Right lobe of liver (tissue), 6 donors: ENCODE measurements at places on chromosomes 16 and 17.

GRCh38 chr16:3098459-3099394, at the start of gene ZSCAN10:
Gene ZSCAN10 (minus strand): TSS chr16:3099294. CDS start chr16:3092937, 6,357 bp downstream.
- no peak for DNase-seq

GRCh38 chr17:40303009-40303657, 5.8 kb upstream of the RARA start:
- DNase-seq, result no peak

- DNase-seq, result no peak
Observed at GRCh38 chr17:80452173-80452915, 24.1 kb downstream of the NPTX1 start.

DNA sequence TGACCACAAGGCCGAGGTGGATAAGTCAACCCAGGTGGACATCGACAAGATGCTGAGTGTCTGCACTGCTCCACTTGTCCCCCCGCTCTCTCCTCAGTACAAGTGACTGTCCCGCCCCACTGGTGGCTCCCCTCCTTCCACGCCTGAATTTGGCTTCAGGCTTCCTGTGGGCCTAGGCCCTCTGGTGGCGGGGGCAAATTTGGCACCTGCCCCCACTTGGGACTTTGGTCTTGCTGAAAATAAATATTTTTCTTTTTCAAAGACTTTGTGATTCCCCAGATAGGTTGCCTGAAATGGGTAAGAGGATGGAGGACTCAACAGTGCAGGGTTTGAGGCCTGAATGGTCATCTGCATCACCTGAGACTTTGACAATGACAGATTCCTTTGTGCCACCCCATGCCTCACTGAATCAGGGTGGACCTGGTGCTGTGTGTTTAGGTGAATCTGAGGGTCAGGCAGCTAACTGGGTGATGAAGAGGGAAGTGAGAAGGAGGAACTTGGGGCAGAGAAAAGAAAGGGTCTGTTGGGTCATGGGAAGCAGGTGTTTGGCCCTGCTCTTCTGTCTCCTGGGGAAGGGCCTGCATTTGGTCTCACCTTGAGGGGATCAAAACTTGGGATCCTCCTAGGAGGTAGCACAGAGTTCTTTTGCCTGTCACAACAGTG, 2.0 kb downstream of the C16orf86 start:
- no peak for DNase-seq

DNA sequence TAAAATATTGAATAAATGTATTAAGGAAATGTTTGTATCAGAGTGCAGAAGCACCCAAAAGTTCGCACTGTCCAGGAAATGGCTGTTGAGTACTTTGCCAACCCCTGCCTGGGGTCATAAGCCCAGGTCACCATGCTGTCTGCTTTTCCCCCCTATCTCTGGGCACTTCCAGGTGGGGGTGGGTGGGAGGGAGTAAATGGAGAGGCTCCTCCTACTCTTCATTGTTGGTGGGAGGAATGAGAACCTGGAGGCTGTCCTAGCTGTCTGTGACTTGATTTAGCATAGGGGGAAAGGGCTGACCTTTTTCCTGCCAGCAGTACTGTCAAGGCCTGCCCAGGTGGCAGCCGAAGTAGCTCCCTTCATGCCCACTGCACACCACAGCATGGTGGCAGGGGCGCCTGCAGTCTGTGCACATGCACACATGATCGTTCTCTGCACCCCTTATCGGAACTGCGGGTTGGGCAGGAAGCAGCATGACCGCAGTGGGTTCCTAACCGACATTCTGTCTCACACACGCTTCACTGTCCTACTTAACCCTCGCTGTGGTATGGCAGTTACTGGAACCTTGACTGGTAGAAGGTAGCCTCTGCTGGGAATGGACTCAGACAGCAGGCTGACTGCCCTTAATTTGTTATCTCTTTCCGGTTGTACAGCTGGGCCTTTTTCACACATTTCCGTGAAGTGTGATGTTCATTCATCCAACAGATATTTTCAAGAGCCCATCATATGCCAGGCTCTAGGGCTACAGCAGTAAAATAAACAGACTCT, 41.5 kb downstream of the LDHD start:
- no peak for DNase-seq

GRCh38 chr16:3051494-3051893, 5.1 kb downstream of the MMP25 start:
- no peak for DNase-seq

- DNase-seq, result no peak
Observed at GRCh38 chr16:27628241-27628942, 78.4 kb downstream of the KATNIP start.

DNA sequence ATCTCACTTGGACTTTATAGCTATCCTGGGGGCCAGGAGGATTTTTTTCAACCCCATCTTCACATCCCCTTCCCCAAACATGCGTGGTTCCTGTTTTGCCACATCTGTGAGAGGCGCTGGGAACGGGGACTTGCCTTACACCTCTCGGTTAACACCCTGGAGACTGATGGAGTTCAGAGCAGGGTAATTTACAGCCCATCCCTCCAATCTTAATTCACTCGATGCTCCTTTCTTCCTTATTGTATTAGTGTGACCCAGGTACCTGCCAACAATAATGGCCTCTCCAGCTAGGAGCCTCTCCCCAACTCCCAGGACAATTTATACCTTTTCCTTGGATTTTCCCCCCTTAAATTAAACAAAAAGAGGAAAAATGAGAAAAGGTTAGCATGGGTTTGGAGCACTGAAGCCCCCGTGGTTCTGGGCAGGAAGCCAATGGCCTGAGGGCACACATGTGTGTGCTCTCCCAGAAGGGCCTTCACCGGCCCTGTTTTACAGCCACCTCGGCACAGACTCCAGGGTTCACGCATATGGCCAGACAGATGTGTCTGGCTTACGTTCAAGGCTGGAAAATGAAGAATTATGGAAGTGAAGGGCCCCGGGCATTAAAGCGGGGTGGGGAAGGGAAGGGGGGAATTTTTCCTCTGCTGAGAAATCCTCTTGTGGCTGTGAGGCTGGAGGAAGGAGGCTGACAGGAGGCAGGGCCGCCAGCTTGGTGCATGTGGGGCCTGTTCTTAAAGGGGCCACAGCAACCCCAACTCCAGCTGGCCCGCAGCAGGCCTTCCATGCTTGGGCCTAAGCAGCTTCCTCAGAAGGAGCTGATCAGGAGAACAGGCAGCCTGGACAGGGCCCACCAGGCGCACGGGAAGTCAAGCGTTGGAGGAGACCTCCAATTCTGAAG, 21.4 kb downstream of the HIC1 start:
- no peak for DNase-seq
